ENCODE measurements at places on chromosomes 6 and 20.
A peak's percentile ranks its signal among the peaks of the same experiment; 100 is the strongest.

DNA sequence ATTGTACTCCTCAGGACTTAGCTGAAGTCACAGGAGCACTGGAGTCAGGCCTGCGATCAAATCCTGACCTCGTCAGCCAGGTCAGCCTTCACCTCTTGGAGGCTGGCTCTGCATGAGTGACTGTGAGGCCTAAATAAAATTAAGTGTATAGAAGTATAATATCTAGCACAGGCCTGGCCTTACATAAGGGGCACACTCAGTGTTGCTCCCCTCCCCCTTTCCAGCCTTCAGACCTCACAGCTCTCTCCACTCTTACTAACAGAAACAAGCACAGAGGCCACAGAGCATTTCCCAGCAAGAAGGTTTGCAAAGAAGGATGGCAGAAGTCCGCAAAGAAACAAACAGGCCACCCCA, 84.8 kb downstream of the TRERF1 start:
- no peak for DNase-seq

DNA sequence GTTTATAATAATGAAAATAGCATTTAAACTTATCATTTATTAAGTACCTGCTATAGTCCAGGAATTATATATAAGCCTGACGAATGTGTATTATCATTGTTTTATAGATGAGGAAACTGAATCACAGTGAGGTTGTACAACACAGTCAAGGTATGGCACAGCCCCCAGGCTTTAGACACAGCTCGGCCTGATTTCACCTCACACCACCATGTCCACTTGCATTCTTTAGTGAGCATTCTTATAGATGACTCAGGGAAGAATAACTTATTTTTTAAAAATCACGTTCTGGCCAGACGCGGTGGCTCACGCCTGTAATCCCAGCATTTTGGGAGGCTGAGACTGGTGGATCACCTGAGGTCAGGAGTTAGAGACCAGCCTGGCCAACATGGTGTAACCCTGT, 289.0 kb downstream of the SYNE1 start:
- DNase-seq = no peak

GRCh38 chr6:106187424-106187982, 101.4 kb downstream of the PRDM1 start:
- DNase-seq = no peak

GRCh38 chr6:123321020-123321419, 315.7 kb downstream of the TRDN start:
- DNase-seq = no peak

DNA sequence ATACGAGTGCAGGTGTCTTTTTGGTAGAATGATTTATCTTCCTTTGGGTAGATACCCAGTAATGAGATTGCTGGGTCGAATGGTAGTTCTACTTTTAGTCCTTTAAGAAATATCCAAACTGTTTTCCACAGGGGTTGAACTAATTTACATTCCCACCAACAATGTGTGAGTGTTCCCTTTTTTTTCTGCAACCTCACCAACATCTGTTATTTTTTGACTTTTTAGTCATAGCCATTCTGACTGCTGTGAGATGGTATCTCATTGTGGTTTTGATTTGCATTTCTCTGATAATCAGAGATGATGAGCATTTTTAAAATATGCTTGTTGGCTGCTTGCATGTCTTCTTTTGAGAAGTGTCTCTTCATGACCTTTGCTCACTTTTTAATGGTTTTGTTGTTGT, 1.9 kb upstream of the ZNF831 start:
- no peak for DNase-seq

- no peak for DNase-seq
Observed at GRCh38 chr20:63864545-63864977, 509 bp upstream of the TPD52L2 start.

- DNase-seq = no peak
Observed at GRCh38 chr20:13017883-13018535, 9.2 kb downstream of the SPTLC3 start.

DNA sequence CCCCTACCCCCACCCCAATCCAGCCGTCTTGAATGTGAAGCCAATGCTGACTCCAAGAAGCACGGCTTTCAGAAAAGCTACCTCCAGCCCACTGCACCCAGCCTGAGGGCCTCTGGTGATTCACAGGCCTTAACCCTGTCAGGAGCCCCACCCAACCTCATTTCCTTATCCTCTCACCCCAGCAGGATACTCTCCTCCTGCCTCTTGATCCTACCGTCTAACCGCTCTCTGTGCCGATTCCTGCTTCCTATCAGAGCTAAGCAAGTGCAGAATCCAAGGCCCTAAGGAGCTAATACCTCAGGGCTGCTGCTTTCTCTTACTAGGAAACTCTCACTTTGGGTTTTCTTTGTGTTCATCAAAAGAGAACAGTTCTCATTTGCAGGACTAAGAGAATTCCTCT, 47.2 kb downstream of the TRERF1 start:
- peak; percentile 57 for DNase-seq

- DNase-seq = no peak
Observed at GRCh38 chr6:15575357-15576033, 87.3 kb downstream of the DTNBP1 start.

DNA sequence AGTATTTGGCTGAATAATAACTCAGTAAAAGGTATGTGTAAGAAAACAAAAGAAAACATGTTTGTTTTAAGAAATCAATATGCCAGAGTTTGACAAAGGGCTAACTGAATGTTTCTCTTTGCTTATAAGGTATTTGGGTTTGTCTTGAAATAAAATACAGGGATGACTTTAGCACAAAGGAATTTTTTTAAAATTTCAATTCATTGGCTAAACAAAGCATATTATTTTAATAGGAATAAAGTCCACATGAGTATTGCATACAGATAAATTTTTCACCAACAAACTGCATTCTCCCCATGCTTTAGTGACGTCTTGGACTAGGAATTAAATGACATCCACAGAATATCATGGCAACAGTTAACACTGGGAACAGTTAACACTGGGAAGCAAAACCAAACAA, 480.0 kb upstream of the JAG1 start:
- DNase-seq = no peak

DNA sequence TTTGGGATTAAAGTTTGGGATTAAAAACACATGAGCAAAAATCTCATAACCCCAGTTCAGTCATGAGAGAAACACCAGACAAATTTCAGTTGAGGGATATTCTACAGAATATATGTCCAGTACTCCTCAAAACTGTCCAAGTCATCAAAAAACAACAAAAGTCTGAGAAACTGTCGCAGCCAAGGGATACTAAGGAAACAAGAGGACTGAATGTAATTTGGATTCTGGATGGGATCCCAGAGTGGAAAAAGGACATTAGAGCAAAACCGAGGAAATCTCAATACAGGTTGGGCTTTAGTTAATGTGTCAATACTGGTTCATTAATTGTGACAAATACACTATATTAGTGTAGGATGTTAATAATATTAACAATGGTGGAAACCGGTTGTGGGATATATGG, 219.3 kb downstream of the BCKDHB start:
- DNase-seq = no peak

- DNase-seq = no peak
Observed at GRCh38 chr6:111274593-111275217, 187.4 kb downstream of the SLC16A10 start.
